ENCODE measurements at places on chromosomes 5 and 9. TPM values are rescaled to one million over a fixed set of nuclear protein-coding genes. Genes with fewer than 3 reads are reported as not detected.

Gene CDC25C
- total RNA-seq = 0.09 TPM

Gene GMCL2
- not detected for total RNA-seq

Gene FSD1L
- 8.2 TPM for total RNA-seq

Gene IL31RA
- total RNA-seq = 0.43 TPM

Gene HMMR
- total RNA-seq = 0.14 TPM

Gene FOXE1
- 0.06 TPM for total RNA-seq

Gene CA9
- total RNA-seq = 6.6 TPM

Measured in pancreas (tissue), 10 donors.